ENCODE measurements at places on chromosomes 7 and 10. TPM values are rescaled to one million over a fixed set of nuclear protein-coding genes. Genes with fewer than 3 reads are reported as not detected.

GRCh38 chr7:54416678-54417077 is 125.5 kb upstream of the VSTM2A start:
- no peak for DNase-seq

- DNase-seq: no peak
Measured at GRCh38 chr7:23852135-23852534, 142.1 kb downstream of the STK31 start.

DNA sequence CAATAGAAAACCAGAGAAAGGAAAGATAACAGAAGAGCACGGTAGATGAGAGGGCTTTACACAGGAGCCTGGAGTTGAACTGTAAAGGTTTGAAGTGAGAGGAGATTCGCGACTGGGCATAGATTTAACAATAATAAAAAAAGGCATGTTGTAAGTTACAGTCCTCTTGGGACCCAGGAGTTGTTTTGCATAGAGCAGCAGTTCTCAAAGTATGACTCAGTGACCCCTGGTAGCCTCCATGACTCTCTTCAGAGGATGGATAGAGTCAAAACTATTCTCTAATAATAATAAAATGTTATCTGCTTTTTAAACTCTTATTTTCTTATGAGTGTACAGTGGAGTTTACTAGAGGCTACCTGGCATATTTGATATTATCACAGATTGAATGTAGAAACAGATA is 262.3 kb downstream of the SORCS3 start:
- DNase-seq: no peak

- DNase-seq: no peak
Measured at GRCh38 chr7:70764701-70765208, 367.2 kb upstream of the GALNT17 start.

Gene TMEM229A
- total RNA-seq: not detected

GRCh38 chr10:18483516-18484186 is 167.7 kb downstream of the NSUN6 start:
- DNase-seq: no peak

GRCh38 chr10:71933651-71934050 is 30.5 kb upstream of the CHST3 start:
- DNase-seq: no peak

Gene ZNF680
- total RNA-seq: 10.8 TPM

All from endothelial cell of umbilical vein (primary cell).